ENCODE measurements at places on chromosomes 1 and 21. TPM values are rescaled to one million over a fixed set of nuclear protein-coding genes. Genes with fewer than 3 reads are reported as not detected.
A peak's percentile ranks its signal among the peaks of the same experiment; 100 is the strongest.

The ESPN gene
- total RNA-seq, result 1.9 TPM

The NBPF14 gene
- total RNA-seq, result 26.8 TPM

DNA sequence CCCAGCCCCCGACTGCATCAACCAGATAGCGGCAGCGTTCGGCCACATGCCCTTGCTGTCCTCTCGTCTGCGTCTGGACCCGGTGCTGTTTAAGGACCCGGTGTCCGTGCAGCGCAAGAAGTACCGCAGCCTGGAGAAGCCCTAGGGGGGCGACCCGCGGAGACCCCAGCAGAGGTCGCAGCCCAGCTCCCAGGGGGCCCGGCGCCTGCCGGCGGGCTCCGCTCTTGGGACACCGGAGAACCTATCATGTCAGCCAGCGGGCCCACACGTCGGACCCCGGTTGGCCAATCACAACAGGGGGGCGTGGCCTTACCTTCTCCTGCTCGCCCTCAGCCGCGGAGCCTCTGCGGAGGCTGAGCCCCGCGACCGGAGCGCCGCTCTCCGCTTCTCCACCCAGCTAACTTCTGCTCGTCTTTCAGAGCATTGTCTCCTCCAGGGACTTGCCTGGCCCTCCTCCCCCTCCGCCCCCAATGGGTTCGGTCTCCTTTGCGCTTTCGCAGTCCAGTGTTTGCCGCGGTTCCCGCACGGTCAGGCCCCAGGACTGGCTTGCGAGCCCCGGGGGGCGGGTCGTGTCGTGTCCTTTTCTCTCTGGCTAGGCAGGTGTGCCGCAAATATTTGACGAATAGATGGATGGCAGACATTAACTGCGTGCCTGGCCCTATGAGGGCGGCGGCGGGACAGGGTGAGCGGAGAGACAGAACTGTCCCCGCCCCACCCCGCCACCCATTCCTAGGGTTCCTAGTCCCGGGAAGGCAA, 10.5 kb downstream of the SLC30A2 start:
- H3K4me1 ChIP-seq, result peaks cover 25% of the 10 kb centered on the region
- peak overlapping the region; percentile 96 for H3K4me3 ChIP-seq
- peak overlapping the region; percentile 90 for H3K27ac ChIP-seq
- peak; percentile 73 for DNase-seq
- peaks cover 10% of the 10 kb centered on the region for H3K36me3 ChIP-seq
- no peaks in the 10 kb centered on the region for H3K27me3 ChIP-seq

GRCh38 chr1:222077206-222077605, 335.3 kb upstream of the DUSP10 start:
- H3K36me3 ChIP-seq, result no peaks in the 10 kb centered on the region
- H3K27ac ChIP-seq, result no peak overlapping the region
- no peaks in the 10 kb centered on the region for H3K4me1 ChIP-seq
- DNase-seq, result no peak
- no peaks in the 10 kb centered on the region for H3K27me3 ChIP-seq

GRCh38 chr1:8167936-8168335, 141.8 kb upstream of the ERRFI1 start:
- peaks cover 17% of the 10 kb centered on the region for H3K4me1 ChIP-seq
- H3K27ac ChIP-seq, result no peak overlapping the region
- no peaks in the 10 kb centered on the region for H3K36me3 ChIP-seq
- H3K27me3 ChIP-seq, result no peaks in the 10 kb centered on the region
- no peak overlapping the region for H3K4me3 ChIP-seq

DNA sequence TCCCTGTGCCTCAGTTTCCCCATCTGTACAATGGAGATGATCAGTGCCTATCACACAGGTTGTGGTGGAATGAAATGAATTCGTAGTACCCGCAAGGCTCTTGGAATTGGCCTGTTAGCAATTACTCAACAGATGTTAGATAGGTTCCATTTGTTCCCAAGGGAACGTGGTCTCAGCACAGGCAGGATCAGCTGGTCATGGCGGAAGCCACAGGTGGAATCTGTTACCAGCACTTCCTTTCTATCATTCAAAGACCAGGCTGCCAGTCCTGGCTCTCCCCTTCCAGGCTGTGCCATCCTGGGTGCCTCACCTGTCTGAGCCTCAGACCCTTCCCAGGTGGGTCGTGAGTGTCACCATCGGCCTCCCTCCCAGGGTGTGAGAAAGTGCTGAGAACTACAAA, 61.5 kb downstream of the FBXO2 start:
- H3K27ac ChIP-seq, result no peak overlapping the region
- peaks cover 3% of the 10 kb centered on the region for H3K4me1 ChIP-seq
- DNase-seq, result no peak
- no peak overlapping the region for H3K4me3 ChIP-seq
- H3K36me3 ChIP-seq, result no peaks in the 10 kb centered on the region

GRCh38 chr1:16385659-16386453, 18.8 kb downstream of the SZRD1 start:
- peak overlapping the region; percentile 20 for H3K27ac ChIP-seq
- H3K4me3 ChIP-seq, result no peak overlapping the region
- no peaks in the 10 kb centered on the region for H3K36me3 ChIP-seq
- DNase-seq, result no peak
- no peaks in the 10 kb centered on the region for H3K27me3 ChIP-seq
- peaks cover 21% of the 10 kb centered on the region for H3K4me1 ChIP-seq

DNA sequence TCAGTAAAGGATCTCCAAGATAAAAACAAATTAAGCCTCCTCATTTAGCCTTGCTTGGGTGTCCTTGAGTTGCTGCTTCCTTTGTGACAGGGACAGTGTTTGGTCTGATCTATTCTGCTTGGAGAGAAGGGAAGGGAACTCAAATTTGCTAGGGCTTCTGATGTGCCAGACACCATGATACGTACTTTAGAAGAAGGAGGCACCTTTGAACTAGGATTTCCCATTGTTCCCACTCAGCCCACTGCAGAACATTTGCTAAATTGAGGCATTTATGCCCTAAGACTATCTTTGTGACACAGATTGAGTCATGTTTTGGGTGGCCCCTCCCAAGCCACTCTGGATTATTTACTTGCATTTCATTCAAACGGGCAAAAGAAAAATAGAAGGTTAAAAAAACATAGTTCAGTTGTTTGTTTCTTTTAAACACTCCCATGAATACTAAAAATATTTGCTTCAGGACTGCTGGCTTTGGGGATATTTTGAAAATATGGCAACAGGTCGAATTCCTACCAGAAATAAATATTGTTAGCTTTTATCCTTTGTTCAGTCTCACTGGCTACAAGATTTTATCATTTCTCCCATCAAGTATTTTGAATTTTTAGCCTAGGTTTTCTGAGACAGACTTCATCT, 81.9 kb upstream of the WLS start:
- no peak for DNase-seq
- no peaks in the 10 kb centered on the region for H3K27me3 ChIP-seq
- peak overlapping the region; percentile 68 for H3K27ac ChIP-seq
- no peak overlapping the region for H3K4me3 ChIP-seq
- no peaks in the 10 kb centered on the region for H3K4me1 ChIP-seq

GRCh38 chr1:164641353-164641730, 82.4 kb downstream of the PBX1 start:
- peaks cover 3% of the 10 kb centered on the region for H3K36me3 ChIP-seq
- no peak for DNase-seq
- no peaks in the 10 kb centered on the region for H3K27me3 ChIP-seq
- H3K4me3 ChIP-seq, result no peak overlapping the region
- no peak overlapping the region for H3K27ac ChIP-seq
- peaks cover 22% of the 10 kb centered on the region for H3K4me1 ChIP-seq

DNA sequence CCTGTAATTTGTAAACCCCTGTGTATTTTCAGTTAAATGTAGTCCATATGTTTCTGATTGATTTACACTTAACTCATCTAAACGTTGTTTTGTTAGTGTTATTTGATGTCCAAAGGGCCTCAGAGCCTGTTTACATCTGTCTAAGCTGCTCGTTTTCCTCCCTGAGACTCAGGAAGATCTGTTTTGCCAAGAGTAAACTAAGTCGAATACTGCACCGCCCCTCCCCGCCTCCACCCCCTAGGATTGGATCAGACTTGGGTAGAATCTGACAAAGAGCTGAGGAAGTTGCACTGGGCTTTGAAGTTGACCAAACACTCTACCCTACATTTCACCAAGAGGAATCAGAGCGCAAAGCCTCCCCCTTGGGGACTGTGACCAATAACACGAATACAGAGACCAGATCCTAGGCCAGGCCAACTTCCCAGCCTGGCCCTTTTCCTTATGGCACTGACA, 206.9 kb upstream of the LMO4 start:
- no peaks in the 10 kb centered on the region for H3K4me1 ChIP-seq
- H3K4me3 ChIP-seq, result no peak overlapping the region
- DNase-seq, result no peak

- H3K4me1 ChIP-seq, result peaks cover 22% of the 10 kb centered on the region
- DNase-seq, result no peak
- no peaks in the 10 kb centered on the region for H3K36me3 ChIP-seq
- H3K4me3 ChIP-seq, result no peak overlapping the region
- no peak overlapping the region for H3K27ac ChIP-seq
Measured at GRCh38 chr1:201573030-201573429, 34.1 kb downstream of the NAV1 start.

GRCh38 chr1:222306512-222306911, 241.4 kb downstream of the HHIPL2 start:
- H3K4me3 ChIP-seq, result no peak overlapping the region
- no peaks in the 10 kb centered on the region for H3K4me1 ChIP-seq
- no peaks in the 10 kb centered on the region for H3K27me3 ChIP-seq

DNA sequence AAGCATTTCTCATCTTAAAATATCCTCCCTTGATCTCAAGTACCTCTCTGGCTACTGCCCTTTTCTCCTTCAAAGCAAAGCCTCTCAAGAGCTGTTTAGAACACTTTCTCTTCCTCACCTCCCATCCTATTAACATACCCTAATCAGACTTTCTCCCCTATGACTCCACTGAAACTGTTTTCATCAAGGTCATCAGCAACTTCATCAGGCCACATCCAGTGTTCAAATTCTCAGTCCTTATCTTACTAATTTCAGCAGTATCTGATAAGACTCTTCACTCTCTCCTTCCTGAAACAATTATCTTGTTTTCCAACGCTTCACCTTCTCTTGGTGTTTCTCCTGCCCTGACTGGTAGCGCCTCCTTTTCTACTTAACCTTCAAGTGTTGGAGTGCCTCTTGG, 1.5 kb upstream of the RAP1A start:
- peaks cover 4% of the 10 kb centered on the region for H3K4me1 ChIP-seq
- no peaks in the 10 kb centered on the region for H3K27me3 ChIP-seq
- DNase-seq, result no peak
- H3K27ac ChIP-seq, result no peak overlapping the region

The RHEX gene
- total RNA-seq, result 0.59 TPM

DNA sequence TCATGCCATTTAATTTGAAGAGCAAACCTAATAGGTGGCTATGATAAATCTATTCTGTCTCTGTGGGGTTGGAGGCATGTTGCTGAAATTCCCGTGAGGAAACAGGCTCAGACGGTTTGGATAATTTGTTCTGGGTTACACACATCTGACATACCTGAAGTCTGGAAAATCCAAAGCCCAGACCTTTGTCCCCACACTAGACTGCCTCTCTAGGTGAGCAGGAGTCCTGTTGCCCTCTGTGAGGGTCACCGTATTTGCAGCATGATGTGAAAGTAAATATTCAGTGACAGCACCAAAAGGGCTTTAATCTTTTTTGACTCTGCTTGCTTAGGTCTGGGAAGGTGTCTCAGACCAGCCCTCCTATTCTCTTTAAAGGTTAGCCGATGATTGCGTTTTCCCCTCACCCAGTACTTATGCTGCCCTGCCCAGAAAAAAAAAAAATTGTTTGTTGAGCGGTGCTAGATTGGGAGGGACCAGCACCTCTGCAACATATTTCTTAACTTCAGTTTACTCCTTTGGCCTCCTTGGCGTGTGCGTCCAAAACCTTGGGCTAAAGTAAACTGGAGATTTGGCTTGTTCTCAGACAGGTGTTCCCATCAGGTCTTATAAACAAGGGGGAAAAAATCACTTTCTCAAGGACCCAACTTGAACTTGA, 67.0 kb downstream of the CACHD1 start:
- no peaks in the 10 kb centered on the region for H3K36me3 ChIP-seq
- H3K4me3 ChIP-seq, result no peak overlapping the region
- H3K27me3 ChIP-seq, result no peaks in the 10 kb centered on the region
- H3K4me1 ChIP-seq, result peaks cover 11% of the 10 kb centered on the region

DNA sequence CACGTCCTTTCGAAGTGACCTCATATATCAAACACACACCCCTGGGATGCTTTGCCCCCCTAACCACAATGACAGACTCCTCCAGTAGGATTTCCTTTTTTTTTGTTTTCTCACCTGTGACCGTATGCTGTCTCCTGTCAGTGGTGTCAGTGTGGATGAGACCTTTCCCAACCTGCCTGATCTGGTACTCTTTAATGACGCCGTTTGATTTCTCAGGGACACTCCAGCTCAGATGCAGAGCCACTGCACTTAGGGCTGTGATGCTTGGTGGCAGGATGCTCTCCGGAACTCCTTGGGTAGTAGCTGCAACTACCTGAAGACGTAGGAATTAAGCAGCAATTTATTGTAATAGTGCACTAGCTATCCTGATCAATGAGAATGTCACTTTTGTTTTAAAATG, 212.6 kb downstream of the KCTD3 start:
- no peaks in the 10 kb centered on the region for H3K36me3 ChIP-seq
- H3K4me3 ChIP-seq, result no peak overlapping the region
- H3K27ac ChIP-seq, result no peak overlapping the region
- no peaks in the 10 kb centered on the region for H3K27me3 ChIP-seq
- H3K4me1 ChIP-seq, result no peaks in the 10 kb centered on the region

The NBPF1 gene
- total RNA-seq, result 79.7 TPM

GRCh38 chr1:184568148-184568547, 181.3 kb downstream of the C1orf21 start:
- no peaks in the 10 kb centered on the region for H3K4me1 ChIP-seq
- H3K4me3 ChIP-seq, result no peak overlapping the region
- DNase-seq, result no peak
- H3K27ac ChIP-seq, result no peak overlapping the region
- H3K27me3 ChIP-seq, result no peaks in the 10 kb centered on the region

DNA sequence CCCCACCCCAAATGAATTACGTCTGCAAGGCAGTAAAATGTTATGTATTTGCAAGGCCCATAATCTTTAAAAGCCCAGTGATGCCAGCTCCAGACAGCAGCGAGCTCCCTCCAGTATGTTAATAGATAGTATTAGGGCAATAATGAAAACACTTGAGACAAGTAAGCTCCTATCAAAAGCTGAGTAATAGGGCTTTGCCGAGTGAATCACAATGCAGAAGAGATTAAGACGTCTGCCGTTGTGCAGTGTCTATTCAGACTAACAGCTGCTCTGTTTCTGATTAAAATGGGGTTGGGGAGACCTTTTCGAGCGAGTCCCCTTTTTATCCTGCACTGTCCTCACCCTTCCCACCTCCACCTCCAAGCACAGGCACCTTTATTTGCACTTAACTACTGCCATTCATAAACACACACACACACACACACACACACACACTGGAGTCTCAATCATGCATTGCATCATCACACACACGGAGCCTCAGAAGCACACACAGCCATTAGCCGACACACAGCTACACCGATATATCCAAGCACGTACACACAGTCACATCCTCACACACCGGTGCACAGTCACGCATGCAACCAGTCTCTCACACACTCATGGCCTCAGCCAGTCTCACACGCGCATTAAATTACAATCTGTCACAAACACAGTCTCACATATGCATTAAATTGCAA, 46.0 kb upstream of the FOXO6 start:
- H3K4me1 ChIP-seq, result peaks cover 18% of the 10 kb centered on the region
- H3K36me3 ChIP-seq, result no peaks in the 10 kb centered on the region
- no peak overlapping the region for H3K4me3 ChIP-seq
- H3K27me3 ChIP-seq, result no peaks in the 10 kb centered on the region
- H3K27ac ChIP-seq, result no peak overlapping the region
